Thoracic aorta endothelial cell (primary cell): ENCODE measurements at places on chromosomes 7 and 10. TPM values are rescaled to one million over a fixed set of nuclear protein-coding genes. Genes with fewer than 3 reads are reported as not detected.

The EMX2 gene
- total RNA-seq = 0.07 TPM in 1 of 2 replicates, not detected in the other

The AQP1 gene
- 1.7 and 4.9 TPM in 2 replicates for total RNA-seq

The NYAP1 gene
- total RNA-seq = 2.7 and 4.1 TPM in 2 replicates

The CDK14 gene
- total RNA-seq = 26.6 and 31.5 TPM in 2 replicates

The DYDC2 gene
- not detected in 2 replicates for total RNA-seq
